ENCODE measurements at places on chromosomes 4 and X.
A peak's percentile ranks its signal among the peaks of the same experiment; 100 is the strongest.

DNA sequence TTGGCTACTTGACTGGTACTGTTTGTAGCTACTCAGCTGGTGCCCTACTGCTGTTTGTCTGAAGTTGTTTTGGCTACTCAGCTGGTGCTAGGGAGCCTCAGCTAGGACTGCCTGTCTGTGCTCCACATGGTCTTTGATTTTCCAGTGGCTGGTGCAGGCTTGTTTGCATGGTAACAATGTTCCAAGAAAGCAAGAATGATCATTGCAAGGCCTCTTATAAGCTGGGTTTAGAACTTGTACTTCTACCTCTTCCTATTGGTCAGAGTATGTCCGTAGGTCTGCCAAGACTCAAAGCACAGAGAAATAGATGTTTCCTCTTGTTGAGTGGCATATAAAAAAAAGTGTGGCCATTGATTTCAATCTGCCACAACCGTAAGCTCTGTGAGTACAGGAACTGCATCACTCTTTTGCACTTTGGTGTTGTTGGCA lies 17.6 kb downstream of the NFKB1 start:
- no peak for DNase-seq

GRCh38 chr4:82839624-82840023 lies 41.0 kb upstream of the SCD5 start:
- DNase-seq: no peak

GRCh38 chr4:8794491-8794890 lies 77.1 kb downstream of the HMX1 start:
- no peak for DNase-seq

DNA sequence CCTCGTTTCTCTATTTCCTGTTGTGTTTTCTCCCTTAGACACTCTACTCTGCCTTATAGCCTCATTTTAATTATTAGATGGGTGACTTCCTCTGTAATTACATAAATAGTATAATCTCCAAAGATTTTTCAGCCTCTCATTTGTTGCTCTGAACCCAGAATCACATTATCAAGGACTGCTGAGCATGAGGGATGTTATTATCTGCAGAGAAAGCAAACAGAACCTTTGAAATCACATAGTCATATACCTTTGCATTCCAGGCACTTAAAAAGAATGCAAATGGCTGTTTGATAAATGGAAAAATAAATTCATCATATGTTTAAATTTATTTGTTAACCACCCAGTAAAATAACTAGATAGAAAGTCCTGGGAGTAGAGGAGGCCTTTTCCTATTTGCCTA lies 305.1 kb upstream of the PPP1R2C start:
- DNase-seq: no peak

DNA sequence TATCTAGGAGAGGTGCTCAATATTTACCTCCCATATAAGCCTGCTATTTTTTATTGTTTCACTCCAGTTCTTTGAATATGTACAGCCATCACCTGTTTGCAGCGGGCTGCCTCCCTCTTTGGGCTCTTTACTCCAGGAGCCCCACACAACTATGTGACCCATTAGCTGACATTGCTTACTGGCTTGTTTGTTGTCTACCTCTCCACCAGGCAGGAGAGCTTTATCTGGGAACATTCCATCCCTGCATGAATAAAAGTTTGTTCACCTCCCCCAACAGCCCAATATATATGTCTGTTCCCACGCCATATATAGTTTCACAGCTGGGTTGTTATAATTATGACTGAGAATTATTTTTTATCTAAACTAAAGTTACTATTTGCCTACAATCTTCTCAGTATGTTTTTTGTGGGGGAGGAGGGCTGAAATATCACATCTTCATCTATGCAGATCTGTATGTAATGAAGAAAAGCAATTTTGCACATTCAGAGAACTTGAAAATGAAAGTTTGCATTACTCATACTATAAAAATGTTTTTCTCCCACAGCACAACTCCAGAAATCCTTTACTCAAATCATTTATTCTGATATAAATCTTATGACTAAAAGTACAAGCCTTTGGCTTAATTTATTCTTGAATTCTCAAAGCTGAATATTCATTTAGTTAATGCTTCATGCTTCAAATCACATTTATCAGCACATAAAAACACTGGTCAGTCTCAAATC lies 61.2 kb upstream of the DAPP1 start:
- peak; percentile 40 for DNase-seq

DNA sequence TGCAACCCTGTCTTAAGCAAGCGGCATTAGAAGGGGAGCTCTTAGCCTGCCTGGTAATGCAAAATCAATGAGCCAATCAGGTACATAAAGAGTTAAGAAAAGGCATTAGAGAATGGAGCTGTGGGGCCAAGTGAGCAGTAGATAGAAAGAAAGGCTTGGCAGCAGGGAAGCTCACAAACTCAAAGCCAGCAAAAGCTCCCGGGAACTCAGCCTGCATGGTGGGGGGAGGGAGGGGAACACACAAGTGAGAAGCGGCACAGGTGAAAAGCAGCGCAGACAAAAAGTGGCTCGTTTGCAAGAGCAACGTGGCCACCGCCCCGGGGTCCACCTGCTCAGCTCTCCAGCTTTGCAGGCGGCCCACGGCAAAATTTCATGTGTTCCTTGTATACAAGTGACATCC lies 818.5 kb downstream of the FAM133A start:
- DNase-seq: no peak

DNA sequence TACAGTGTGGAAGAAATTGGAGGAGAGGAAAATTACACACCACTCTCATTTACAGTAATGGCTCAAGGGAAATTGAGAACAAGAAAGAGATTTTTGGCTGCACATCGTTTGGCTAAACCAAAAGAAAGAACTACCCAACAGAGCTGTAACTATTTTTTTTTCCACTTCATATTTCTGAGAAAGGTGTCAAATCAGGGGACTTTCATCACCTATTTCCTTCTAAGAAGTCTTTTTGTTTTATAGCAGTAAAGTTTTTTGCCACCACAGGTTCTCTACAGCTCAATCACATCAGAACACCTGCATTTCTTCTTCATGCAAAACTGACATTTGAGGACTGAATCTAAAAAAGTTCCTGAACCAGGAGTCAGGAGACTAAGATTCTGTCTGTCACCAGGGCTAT lies 57.5 kb upstream of the TNIP3 start:
- DNase-seq: no peak

DNA sequence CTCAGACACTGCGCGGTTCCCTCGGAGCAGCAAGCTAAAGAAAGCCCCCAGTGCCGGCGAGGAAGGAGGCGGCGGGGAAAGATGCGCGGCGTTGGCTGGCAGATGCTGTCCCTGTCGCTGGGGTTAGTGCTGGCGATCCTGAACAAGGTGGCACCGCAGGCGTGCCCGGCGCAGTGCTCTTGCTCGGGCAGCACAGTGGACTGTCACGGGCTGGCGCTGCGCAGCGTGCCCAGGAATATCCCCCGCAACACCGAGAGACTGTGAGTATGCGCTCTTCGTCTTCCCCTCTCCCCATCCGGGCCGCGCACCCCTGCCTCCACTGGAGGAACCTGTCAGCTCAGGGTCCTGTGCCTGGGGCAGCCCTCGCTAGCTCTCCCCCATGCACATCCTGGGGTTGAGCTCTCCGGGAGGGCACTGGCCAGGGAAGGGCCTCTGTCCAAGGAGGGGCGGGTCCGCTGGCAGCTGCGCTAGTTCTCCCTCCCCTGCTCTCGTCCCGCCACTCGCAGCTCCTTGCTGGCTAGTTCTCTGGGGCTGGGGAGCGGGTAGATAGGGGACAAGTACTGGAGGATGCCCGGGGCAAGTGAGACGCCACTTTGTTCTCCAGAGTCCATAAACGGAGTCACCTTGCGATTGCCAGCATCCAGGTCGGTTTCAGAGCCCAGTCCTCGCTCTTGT lies 2.2 kb downstream of the SLIT2 start:
- DNase-seq: no peak

DNA sequence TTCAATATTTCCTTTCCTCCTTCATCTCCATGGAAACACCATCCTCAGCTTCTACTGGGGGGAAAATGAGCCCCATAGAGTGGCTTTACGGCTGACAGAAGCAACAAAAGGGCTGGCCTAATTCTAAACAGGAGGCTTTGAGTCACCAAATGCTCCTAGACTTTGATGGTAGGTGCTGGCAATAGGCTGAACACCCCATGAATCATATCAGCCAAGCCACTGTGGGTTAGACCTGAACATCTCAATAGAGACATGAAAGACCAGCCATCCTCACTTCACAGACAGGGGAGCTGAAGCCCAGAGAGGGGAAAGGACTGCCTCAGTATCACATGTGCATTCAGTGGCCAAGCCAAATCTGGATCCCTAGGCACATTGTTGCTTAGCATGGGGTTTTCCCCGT lies 107.6 kb downstream of the AMER1 start:
- DNase-seq: no peak

GRCh38 chr4:60173103-60173502 lies 1027.0 kb upstream of the ADGRL3 start:
- no peak for DNase-seq

DNA sequence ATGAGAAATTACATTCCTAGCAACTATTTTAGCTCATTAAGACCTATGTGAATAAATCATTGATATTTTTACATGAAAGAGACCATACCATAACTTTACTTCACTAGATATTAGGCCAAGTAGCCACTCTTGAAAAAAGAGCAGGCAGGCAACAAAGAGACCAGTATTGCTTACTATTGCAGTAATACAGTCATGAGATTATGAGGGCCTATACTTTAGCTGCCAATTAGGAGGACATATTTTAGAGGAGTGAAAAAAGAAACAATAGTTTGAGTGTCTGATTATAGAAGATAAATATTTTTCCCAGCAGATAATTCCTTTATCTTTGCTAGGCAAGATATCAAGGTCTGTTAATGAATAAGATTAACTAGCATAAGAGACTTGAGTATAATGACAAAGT lies 739.0 kb downstream of the GRID2 start:
- DNase-seq: peak; percentile 51

GRCh38 chr4:54780149-54780495 lies 122.4 kb downstream of the KIT start:
- DNase-seq: no peak

GRCh38 chrX:154437971-154438893 lies 1.3 kb downstream of the GDI1 start:
- DNase-seq: no peak

DNA sequence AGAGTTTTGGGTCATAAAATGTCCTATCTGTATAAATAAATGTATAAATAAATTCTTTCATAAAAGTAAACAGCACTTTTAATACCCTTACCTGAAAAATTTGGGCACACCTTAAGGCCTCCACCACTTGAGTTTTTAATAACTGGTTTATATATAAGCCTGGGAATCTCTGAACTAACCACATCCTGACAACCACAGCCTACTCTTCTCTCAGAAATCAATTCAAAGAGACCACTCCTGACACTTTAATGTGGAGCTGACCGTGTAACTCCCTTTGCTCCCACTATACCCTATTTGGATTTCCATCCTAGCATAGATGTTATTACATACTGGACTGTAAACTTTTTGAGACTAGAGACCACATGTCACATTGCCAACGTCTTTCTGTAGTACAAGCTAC lies 3.5 kb downstream of the FBXL5 start:
- no peak for DNase-seq

DNA sequence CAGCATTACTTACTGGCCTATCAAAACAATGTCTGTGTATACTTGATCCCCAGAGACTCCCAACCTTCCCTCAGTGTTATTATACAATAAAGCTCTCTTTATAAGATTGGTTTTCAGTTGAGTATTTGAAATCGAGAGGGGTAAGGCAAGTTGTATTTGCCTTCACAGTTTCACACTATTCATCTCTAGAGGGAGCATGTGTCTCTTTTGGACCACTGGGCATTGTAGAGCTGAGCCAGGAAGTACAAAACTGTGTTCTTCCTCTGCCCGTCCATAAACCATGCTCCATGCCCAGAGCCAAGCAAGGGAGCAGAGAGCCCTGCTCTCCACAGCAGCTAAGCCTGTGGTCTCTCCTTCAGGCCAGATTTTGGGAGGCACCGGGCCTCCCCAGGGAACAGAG lies 61.5 kb upstream of the HHIP start:
- no peak for DNase-seq
